NCI-H1930 (cell line): ENCODE measurements at places on chromosomes 5 and 9.

DNA sequence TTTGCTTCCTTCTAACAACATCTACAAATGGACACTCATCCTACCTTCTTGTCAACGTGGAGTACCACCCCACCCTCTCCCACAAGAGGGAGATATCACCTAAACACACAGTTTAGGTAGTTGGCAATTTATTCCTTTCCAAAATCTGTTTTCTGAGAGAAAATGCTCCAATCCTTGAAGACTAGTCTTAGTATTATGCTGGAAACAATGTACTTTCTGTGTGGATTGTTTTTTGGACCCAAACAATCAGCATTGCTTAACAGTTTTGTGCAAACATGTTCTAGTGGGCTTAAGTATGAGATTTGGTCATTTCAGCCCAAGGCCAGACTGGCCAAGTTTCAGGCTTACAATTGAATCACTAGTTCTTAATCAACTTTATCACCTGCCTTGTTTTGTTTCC, 359.1 kb downstream of the ARHGEF28 start:
- DNase-seq = no peak

DNA sequence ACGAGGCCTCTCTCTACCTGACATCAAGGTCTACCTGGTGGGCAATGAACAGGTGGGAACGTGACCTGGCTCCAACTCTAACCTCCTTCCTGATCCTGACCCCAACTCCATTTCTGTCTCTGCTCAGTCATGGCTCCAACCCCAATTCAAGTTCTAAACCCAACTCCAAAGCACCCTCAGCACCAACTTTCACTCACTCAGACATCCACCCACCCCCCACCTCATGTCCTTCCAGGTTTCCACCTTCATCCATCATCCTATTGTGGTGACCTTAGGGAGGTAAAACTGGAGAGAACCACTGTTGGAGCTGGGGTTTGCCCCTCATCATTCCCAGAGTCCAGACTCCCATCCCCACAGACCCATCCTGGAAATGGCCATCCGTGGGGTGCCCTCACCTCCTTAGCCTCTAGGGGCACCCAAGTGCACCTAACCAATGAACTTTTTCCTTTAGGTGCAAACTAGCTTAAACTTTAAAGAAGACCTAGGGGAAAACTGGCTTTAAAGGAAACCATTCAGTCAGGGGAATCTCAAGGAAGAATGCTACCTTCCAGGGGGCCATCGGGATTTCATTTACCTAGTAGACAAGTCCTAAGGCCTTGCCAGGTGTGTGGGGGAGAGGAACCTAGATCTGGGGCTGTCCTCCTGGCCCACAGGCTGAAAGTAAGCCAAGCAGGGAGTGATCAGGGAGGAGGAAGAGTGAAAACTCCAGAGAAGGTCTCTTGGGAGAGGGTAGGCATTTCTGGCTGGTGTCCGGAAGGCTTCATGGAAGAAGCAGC, 11.3 kb downstream of the RGS14 start:
- no peak for DNase-seq

- no peak for DNase-seq
Observed at GRCh38 chr9:97975376-97975775, 7.8 kb upstream of the ANP32B start.

DNA sequence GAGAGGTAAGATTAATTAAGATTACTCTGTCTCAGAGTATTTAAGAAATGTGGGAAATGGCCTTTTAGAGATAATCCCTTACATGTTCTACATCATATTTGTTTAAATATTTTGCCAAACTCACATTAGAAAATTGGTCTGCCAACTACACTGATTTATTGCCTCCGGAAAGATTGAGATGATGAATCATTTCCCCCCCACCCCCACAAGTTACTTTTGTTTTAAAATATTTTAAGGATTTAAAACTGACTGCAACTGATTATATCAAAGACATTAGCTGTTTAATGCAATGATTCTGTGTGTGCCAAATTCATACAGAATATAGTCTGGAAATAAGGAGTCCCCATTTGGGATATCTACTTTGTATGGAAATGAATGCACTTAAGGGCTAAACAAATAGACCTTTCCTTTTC, 674.4 kb downstream of the PRR16 start:
- no peak for DNase-seq

DNA sequence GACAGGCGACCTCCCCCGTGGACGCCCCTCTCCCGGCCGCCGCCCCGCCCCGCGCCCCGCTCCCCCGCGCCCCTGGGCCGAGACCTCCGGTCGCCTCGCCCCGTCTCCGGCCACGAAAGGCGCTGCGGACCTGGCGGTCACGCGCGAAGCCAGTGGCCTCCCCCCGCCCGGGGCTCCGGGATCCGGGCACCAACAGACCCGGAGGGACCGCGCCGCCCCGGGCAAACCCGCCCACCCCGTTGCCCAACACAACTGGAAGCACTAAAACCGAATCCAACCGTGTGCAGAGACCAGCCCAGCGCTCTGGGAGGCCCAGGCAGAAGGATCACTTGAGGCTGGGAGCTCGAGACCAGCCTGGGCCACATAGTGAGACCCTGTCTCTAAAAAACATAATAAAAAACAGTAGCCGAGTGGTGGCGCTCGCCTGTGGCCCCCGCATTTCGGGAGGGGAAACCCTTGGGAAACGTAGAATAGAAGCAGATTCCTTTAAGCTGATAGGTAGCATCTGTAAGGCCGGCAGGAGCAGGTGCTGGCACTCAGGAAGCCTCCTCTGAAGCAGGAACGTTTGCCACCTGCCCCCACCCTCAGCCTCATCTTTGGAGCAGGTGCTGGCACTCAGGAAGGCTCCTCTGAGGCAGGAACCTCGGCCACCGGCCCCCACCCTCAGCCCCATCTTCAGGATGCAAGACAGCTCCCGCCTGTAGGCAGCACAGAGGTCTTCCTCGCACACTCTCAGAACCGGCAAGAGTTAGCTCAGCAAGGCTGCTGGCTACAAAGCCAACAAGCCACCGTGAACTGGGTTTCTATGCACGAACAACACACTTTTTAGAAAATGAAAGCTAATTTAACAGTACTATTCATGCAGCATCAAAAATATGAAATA, 4.6 kb upstream of the SLC9A3 start:
- no peak for DNase-seq

GRCh38 chr9:131426545-131426944, 32.7 kb downstream of the PRRC2B start:
- DNase-seq = no peak

- DNase-seq = no peak
Observed at GRCh38 chr5:141605523-141606277, 13.1 kb downstream of the DIAPH1 start.

DNA sequence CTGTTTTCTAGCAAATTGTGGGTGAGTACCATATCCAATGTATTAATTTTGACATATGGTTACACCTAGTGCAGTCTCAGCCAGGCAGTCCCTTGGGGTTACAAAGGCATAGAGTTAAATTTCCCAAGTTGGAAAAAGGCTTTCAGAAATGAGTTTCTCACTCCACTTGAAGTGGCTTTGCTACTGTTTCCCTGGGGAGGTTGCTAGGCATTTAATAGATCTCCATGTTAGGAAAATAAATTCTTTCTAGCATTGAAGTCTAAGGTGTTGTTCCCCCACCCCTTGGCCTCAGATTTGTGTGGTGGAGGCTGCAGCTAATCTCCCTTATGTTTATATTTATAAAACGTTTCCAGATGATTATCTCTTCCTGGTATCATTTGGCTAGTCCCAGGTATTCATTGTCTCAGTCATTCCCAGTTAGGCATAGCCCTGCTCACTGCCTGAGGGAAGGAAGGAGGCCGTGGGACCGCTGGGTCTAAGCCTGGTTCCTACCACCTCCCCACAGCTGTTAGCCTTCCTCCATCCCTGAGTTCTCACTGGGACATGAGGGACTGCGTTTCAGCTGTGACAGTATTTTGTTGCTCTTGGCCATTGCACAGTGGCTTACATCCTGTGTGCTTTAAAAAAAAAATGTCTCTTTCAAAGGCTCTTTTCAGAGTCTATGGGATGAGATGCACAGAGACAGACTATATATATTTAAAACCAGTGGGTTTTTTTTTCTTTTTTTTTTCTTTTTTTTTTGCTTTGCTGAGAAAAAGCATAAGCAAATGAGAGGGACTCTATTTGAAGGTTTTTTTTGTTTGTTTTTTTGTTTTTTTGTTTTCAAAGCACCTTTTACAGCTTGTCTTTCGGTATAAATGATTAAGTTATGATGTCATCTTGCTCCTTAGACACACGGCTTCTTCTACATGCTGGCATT, 121.5 kb downstream of the MAST4 start:
- DNase-seq = no peak

DNA sequence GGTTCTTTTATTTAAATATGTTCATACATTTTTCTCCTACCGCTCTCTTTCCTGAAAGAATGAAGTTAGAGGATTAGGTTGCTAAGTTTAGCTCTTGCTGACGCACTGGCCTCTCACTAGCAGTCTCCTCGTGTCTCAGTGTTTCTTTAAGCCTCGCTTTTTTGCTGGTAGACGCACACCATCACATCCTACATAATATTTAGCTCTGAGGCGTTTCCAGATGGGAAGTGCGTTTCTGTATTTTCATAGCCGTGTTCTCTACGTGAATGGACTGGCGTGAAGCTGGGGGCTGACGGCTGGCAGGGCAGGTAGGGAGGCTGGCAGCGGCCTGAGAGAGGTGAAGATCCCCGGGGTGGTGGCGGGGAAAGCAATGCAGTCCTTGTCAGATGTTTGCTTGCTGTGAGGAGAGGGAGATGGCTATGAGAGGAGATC, 79.2 kb upstream of the SPRY4 start:
- no peak for DNase-seq

GRCh38 chr5:122362361-122362760, 50.3 kb downstream of the SNCAIP start:
- DNase-seq = no peak

- DNase-seq = no peak
Observed at GRCh38 chr5:113269023-113269997, 165.5 kb downstream of the TSSK1B start.

DNA sequence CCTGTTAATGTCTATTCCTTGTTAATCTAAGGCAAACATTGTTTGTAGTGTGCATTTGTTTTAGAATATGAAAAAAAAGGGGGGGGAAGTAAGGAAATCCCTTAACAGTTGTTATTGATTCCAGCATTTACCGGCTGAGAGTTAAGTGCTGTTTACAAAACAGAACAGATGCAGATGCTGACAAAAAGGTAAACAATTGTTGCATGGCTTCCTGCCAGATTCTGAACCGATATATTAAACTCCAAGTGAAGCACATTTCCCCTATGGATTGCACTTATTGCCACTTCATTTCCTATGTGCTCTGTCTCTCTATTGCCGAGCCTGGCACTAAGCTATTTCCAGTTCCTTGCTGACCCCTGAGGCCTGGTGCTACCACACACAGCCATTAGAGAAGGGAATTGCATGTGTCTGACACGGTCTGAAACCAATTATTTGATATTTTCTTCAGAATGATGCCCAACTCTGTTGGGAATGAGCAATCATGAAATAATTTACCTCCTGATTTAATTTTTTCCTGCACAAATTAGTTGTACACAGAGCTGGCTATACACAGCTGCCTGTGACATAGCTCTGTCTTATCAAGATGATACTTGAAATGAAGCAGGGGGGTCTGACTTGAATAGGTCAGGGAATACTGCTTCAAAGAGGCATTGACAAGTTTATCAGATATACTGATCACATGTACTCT, 109.8 kb downstream of the KIAA0825 start:
- peak; percentile 64 for DNase-seq

DNA sequence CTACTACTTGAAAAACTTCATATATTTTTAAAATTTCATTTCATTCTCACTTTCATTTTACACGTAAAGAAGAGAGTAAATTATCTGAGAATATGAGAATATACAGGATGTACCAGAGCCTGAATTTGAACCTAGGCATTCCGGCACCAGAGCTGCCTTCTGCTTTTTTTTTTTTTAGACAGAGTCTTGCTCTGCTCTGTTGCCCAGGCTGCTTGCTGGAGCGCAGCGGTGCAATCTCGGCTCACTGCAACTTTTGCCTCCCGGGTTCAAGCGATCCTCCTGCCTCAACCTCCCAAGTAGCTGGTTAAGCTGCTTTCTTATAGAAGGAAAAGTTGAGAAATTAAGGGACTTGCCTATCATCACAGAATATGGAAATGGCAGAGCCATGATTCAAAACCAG, 540.1 kb downstream of the EBF1 start:
- DNase-seq = no peak

DNA sequence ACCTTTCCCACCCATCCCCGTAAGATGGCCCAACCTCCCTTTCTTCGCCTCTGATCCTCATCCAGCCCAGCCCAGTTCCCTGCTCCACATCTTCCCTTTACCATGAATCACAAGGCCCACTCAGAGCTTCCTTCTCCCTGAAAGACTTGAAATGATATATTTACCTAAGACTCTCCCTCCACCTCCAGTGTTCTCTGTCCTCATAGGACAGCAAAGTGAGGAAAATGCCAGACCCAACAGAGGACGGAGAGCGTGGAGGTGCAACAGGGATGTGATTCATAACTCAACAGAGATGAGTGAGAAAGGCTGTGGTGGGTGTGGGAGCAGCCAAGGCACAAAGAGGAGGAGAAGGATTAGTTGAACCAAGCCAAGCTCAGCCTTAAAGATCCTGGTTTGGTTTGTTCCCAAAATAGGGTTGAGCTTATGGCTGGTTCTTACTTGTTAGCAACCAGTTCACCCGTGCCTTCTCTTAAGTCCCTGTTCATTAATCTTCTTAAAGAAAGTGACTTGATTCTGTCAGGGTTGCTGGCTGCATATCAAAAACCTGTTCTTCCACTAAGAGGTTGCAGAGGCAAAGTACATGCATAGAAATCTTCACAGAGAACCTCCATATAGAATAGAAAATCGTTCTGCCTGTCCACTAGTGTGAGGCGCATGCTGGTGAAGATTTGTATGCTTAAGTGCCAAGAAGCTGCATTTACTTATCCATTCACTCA, 183.2 kb downstream of the ACTL7B start:
- no peak for DNase-seq

GRCh38 chr5:78538240-78538850, 110.2 kb downstream of the LHFPL2 start:
- DNase-seq = no peak

DNA sequence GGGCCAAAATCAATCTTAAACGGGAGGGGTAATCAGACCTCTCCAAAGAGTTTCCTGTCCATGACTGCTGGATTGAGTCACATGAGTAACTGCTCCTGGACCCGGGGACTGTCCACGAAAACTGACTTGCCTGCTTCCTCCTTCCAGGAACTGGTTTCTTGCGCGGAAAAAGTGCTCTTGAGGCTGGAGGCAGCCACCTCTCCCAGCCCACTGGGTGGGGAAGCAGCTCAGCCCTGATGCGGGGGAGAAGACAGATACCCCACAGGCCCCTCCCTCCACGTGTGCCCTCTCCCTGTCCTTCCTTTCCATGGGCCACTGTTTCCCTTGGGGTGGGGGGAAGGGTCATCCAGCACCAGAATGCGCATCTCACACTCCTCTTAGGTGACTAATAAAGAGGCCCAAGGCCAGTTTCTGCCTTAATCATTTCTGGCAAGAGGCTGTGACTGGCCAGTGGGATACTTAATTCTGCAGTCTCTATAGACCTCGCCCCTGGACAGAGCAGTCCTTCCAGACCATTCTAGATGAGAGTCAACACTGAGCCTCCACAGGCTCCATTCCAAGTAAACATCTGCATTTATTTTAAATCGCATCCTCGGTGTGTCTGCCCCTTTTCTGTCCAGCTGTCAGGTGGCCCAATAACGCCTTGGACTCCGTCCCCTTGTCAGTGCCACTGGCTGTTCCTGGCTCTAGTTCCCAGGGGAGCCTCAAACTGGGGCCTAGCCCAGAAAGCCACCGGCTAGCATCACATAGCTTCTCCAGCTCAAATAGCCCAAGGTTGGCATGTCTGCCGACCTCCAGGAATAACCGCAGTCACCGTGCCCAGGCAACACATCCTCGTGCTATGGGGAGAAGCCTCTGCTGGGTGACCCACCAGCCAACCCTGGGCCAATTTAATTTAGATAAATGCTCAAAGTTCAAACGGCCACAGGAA, 12.0 kb downstream of the REXO4 start:
- DNase-seq = no peak

- DNase-seq = no peak
Observed at GRCh38 chr5:124395287-124395686, 351.2 kb downstream of the ZNF608 start.
